ENCODE measurements at places on chromosomes 3 and 15. TPM values are rescaled to one million over a fixed set of nuclear protein-coding genes. Genes with fewer than 3 reads are reported as not detected.

DNA sequence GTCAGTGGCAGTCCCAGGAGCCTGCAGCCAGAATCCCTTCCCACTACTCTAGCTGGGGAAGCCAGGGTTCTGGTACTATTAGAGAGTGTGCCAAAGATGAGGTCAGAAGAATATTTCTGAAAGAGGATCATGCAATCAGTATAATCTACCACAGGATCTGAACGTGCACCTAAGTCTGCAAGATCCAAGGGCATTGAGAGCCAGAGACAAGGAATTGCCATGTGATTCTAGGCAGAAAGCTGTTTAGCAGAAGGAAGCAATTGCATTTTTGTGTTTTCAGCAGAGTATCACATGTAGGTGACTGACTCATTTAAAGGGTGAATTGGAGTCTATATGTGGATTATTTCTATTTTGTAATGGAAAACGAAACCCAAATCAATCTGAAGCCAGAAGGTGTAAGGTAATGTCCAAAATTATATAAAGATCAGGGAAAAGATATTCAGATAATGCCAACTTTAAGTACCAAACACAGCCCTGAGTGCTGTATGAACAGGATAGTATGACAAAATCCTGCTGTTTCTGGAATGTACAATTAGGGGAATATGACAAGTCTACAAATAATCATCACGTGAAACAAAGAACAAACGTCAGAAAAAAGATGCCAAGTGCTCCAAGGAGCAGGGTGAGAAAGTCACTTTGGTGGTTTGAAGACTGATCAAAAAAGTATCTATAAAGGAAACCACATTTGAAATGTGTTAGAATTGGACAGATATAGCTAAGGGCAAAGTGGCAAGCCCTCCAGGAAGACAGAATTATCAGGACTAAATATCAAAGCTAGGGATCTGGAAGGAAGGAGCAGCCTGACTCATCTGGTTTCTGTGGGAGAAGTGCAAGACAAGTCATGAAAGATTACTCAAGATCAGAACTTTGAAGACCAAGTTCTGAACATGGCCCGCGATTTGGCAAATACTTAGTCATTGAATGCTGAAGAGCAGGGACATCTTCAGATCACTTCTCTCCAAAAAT lies 1036.6 kb downstream of the NTRK3 start:
- DNase-seq: no peak

DNA sequence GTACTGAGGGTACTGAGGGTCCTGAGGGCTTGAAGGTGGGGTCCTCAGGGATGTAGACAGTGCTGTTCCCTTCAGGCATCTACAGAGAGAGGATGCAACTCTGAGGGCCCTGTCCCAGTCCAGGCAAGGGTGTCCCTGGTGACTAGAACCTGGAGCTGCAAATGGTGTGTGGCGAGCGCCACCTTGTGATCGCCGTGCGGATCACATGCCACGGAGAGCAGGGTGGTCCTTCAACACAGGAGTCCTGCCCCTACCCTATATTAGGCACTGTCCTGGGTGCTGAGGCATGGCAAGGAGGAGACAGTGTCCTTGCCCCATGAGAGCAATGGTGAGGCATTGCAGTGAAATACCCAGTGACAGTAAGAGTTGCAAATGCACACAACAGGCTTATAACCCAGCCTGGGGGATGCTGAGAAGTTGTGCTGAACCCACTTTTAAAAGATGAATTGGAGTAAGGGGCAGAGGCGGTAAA lies 23.6 kb downstream of the RHCG start:
- DNase-seq: peak; percentile 83

Gene WDR93
- total RNA-seq: not detected

DNA sequence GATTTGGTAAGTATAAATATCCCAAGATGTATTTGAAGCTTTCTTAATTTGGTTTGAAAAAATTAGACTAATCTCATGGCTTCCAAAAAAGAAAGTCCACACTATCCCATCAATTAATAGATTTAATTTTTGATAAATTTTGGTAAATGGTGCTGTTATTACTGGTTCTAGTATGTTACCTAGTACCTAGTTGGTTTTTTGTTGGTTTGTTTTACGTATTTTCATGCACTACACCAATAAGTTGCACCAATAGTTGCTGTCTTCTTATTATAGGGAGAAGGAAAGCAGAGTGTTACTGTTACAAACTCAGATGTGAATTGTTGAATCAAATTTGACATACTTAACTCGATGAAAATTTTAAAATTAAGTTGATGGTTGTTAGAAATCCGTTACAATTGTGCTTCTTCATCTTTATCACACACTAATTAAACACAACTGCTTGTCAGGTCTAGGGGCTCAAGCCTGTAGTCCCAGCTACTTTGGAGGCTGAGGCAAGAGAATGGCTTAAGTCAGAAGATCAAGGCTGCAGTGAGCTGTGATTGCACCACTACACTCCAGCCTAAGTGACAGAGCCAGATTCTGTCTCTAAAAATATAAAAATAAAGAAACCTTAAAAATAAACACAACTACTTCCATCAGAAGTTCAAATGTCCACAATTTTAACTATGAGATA lies 23.1 kb upstream of the MBNL1 start:
- DNase-seq: no peak

Gene GJD2
- not detected for total RNA-seq

DNA sequence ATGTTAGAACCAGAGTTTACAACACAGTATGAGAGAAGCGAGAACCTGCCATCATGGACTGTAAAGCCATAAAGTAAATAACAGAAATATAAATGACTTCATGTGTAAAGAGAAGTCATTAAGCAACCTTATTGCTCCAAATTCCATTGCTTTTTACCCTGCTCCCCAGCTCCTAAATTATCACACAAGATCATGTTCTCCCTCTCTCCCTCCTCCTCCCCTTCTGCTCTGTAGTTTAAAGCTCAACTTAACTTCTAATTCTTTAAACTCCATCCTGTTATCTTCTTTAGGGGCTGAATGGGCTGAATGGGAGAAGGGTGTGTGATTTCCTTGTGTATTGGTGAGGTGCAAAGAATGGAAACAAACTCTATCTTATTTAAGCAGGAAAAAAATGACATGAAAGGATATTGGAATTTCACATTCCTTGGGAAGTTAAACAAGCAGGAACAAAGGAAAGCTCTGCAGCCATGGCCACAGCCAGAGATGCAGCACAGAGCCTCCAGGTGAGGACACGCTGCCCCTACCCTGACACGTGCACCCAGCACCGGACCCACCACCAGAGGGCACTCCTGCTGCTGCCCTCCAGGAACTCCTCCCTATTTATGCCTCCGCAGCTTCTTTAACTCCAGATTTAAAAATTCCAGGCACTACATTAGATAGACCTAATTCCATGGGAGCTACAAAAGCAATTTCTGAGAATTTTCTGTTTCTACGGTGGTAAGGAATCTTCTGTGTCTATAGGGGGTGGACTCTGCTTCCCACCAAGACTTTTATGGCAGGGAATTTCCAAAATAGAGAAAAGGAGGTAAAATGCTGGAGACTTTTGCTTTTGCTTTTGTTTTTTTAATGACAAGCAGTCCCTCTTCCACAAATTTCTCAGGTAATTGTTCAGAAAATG lies 76.9 kb upstream of the ABI3BP start:
- peak; percentile 94 for DNase-seq

DNA sequence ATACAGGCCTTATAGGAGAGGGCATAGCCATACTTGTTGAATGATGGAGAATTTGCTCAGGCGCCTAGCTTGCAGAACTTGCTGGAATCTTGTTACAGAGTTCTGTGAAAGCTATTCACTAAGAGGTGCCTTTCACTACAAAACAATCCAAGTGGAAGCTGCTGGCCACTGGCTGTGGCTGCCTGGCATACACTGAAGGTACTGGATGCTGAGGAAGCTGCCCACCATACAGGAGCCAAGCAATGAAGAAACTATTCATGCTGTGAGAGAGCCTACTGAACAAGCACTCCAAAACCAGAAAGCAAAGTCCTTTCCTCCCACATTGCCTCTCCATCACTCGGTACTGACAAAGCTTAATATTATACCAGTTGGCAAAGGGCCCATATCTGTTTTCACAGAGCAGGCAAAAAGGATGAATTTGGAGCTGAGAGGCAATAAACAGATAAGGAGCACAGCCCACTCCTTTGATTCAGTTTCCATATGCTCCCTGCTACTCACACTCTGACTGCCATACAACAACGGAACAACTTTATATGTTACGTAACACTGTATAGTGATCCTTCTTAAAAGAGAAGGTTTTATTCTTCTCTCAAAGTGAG lies 192.6 kb upstream of the ALCAM start:
- DNase-seq: no peak

- DNase-seq: no peak
Measured at GRCh38 chr3:30315447-30315846, 291.0 kb upstream of the TGFBR2 start.

Gene FEZF2
- total RNA-seq: not detected

- DNase-seq: no peak
Measured at GRCh38 chr3:50676031-50676705, 1.4 kb downstream of the DOCK3 start.

Gene STAG1
- total RNA-seq: 39.3 TPM

Gene RBPMS2
- total RNA-seq: 1.4 TPM

Gene CA12
- total RNA-seq: 21.5 TPM

Gene EFL1
- 29.1 TPM for total RNA-seq

Gene MESP2
- not detected for total RNA-seq

GRCh38 chr15:49135342-49135857 lies 20.0 kb downstream of the COPS2 start:
- no peak for DNase-seq
